ENCODE measurements at places on chromosomes 1 and 21.

DNA sequence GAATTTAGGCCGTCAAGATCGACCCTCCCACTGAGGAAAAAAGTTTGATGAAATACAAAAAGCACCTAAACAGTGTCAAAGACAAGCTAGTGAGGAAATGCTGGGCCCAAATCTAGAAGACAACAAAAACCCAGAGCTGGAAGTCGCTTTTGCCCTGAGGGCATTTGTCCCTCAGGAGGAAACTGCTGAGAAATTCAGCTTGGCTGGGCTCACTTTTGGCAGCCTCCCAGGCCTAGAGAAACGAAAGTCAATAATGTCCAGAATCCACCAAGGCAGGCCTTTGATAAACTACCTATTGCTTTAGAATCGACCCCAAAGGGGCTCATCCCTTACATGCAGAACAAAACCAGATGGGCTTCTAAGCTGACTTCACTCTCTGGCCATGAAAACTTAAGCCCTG lies 38.9 kb downstream of the SYT2 start:
- no peak for DNase-seq

- DNase-seq: peak; percentile 99
These were observed at the start of gene DNAJC16 for GRCh38 chr1:15526490-15527339. Gene DNAJC16, plus strand, starts transcription at chr1:15526848. Its CDS starts 2,258 bp downstream, at chr1:15529106.

DNA sequence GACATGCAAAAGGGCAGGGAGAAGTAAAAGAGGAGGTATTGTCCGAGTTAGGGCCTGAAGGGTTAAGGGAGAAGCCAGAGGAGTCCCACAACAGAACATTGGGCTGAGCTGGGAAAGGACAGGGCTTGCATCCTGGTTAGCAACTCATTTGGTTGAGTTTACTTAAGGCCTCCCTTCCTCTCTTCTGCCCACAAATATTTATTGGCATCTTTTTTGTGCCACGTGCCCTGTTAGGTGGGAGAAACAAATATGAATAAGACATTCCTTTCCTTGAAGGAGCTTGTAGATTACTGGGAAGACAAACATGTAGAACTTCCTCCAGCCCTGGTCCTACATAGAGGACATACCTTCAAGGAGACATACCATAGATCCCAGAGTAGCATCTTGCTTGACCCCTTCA lies 53.0 kb upstream of the PRELP start:
- no peak for DNase-seq

- no peak for DNase-seq
These were observed 182.6 kb downstream of the MRPL39 start for GRCh38 chr21:25424634-25425033.

- DNase-seq: no peak
These were observed 1.7 kb downstream of the PERM1 start for GRCh38 chr1:980137-980571.

- DNase-seq: no peak
These were observed 149.1 kb downstream of the FCRL5 start for GRCh38 chr1:157403203-157403602.

DNA sequence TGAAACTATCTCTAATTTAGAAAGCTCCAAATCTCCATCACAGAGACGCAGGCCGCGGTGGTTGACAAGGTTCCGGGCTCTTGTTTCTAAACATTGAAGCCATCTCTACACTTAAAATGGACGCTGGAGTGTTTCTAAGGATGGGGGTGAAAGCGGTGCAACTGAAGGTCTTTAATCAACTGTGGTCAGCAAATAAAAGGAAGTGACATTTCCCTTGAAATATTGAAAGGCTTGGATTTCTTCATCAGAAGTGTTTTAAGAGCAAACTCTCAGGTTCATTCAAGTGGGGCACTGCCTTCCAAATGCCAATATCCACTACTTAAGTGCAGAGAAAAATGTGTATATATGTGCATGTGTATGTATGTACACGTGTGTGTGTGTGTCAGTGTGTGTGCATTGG lies 117.3 kb downstream of the KAZN start:
- no peak for DNase-seq

GRCh38 chr1:2172551-2173146 lies 21.9 kb downstream of the FAAP20 start:
- no peak for DNase-seq

- DNase-seq: peak; percentile 7
These were observed at the start of gene TMOD4 for GRCh38 chr1:151175863-151176262. Gene TMOD4, minus strand, starts transcription at chr1:151175981. Its CDS starts 1,106 bp downstream, at chr1:151174875.

GRCh38 chr1:42379794-42380585 lies 602 bp upstream of the RIMKLA start:
- DNase-seq: no peak

- DNase-seq: peak; percentile 70
These were observed 55.7 kb upstream of the CD1D start for GRCh38 chr1:158124999-158125398.

DNA sequence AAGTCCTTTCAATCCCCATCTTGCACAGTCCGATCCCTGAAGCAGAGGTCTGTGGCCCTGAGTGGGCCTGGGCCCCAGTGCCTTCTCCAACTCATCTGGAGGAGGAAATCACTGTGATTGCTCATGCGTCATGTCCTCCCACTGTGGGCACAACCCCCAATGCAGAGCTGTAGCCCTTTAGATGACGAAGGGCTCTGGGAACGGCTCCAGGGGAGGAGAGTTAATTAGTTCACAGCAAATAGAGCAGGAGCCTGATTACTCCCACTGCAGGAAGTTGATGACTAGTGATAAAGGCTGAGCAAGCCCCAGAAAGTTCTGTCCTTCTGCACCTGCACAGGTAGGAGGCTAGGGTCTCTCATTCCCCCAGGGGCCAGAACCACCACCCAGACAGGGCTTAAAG lies 111.5 kb downstream of the CCDC185 start:
- no peak for DNase-seq

Data from NCI-H2171 treated with DMSO at 0.1 percent for 48 hours (cell line).